Astrocyte of the spinal cord (primary cell): ENCODE measurements at places on chromosomes 1 and 21.

- DNase-seq: no peak
Measured at GRCh38 chr1:18794561-18794960, 64.9 kb downstream of the TAS1R2 start.

DNA sequence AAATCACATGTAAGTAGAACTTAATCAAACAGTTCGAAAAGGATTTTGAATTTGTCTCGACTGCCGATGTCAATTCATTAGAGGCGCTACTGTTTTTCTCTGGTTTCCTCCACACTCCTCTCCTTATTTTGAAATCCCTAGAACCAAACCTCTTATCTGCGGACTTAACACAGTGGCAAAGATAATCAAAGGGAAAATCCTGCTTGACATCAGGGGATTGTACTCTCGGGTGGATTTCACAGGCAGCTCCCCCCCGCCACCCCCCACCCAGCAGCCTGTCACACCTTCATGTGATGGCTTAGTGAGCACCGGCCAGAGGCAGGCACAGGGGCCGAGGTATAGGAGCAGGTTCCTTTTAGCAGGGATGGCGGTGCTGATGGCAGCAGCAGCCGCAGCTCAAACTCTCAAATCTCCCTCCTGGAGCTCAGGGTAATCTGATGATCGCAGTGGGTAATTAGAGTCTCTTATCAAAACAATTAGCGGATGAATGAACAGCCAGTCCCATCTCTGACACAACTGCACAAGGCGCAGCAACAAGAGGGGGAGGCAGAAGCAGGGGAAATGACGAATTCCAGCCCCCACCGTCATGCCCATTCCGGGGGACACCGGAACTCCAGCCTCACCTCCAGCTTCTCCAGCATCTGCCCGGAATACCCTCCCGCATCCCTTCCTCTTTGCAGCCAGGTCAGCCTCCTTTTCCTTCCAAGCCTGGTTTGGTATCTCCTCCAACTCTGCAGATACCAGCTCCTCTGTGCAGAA is 80.3 kb downstream of the SSBP3 start:
- no peak for DNase-seq

- DNase-seq: peak; percentile 91
Measured at GRCh38 chr1:40267767-40268187, 9.7 kb downstream of the ZMPSTE24 start.

GRCh38 chr1:32239790-32240139 is 7.3 kb upstream of the FAM167B start:
- no peak for DNase-seq

DNA sequence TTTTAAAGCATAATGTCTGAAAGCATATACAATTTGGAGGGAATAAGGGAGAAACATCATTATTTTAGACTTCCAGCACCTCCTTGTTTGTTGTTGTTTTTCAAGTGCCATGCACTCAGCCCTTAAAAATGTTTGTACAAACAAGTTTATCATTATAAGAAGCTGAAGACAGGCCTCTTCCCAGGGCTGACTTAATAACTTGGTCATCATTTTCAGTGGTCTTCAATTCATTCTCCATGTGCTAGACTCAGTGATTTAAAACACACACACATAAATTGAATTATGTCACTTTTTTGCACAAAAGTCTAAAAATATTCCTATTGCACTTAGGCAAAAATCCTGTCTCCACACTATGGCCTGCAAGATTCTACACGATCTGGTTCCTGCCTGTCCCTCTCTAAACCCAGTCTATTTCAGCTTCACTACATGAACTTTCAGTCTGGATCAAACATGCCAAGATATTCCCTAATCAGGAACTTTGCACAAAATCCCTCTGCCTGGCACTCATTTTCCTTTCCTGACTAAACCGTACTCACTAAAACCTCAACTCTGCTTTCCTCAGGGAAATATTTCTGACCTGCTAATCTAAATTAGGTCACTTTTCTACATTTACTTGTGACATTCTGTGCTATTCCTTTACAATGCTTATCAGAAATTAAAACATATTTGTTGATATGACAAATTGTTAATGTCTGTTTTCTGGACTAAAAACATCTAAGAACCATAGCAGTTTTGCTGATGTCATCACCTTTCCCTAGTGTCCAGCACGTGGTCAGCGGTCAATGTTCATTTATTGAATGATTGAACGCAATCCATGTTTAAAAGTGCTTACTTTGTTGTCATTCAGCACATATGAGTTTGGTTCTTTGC is 14.8 kb upstream of the GBP5 start:
- no peak for DNase-seq

DNA sequence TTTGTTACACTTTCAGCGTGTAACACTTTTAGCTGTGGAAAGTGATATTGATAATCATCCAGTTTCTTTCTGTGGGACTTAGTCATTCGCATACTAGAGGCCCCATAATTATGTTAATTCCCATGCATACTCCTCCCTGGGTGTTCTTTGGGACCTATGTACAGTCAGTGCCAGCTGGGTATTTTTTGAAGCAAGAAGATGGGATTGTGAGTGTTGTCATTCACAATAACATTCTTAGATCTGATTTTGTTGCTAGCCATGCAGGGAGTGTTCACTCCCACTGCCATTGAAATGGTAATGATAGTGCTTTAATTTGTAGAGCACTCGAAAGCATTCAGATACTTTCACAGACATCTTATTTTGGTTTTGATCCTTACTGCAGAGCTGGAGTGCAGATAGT is 11.6 kb downstream of the SARS1 start:
- no peak for DNase-seq

DNA sequence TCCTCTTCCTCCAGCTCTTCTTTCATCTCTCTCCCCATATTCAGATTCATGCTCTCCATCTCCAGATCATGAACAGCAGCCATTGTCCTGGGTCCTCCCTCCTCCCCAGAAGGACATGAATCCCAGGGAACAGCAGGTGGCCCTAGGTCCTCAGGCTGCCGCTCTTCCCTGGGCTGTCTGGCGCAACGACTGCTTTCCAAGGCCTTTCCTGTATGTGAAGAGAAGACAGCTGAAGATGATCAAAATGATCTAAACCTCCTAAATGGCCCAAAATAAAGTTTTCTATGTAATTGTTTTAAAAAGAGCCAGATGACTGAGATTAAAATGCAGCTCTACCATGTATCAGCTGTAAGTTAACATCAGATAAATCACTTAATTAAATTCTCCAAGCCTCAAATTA is 22.5 kb downstream of the RHBDL2 start:
- no peak for DNase-seq

- DNase-seq: no peak
Measured at GRCh38 chr1:113392541-113393128, 2.3 kb downstream of the MAGI3 start.

DNA sequence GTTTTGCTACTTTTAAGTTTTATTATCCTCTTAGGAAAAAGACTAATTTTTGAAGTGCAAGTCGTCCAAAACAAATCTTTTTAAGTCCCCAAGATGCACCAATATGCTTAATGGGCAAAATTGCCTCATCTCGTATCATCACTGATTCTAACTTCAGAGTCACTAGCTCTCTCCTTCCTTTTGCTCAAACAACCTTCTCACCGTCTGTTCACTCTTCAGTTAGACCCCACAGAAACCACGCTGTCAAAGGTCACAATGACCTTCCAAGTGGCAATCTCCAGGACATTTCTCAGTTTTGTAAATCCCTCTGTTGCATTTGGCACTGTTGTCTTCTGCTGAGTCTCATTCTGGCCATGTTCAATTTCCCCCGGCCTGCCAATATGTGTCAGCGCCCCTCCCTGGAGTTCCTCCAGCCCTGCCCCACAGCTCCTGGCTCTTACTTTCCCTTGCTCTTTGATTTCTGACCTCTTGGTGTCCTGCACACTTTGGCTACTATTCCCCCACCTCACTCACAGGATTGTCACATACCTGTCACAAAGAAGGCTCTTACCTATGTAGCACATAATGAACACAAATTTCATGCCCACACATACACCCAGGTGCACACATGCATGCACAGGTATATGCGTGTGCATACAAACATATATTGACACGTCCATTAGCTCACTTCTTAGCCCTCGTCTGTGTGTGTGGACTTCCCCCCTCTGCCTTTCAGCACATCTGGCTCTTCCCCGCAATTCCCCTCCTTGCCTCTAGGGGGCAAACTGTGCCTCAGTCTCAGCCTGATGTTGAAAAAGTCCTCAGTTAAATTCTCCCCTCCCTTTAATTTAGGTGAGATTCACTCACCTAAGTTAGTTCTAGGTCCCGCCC is 354.0 kb upstream of the DUSP10 start:
- no peak for DNase-seq

DNA sequence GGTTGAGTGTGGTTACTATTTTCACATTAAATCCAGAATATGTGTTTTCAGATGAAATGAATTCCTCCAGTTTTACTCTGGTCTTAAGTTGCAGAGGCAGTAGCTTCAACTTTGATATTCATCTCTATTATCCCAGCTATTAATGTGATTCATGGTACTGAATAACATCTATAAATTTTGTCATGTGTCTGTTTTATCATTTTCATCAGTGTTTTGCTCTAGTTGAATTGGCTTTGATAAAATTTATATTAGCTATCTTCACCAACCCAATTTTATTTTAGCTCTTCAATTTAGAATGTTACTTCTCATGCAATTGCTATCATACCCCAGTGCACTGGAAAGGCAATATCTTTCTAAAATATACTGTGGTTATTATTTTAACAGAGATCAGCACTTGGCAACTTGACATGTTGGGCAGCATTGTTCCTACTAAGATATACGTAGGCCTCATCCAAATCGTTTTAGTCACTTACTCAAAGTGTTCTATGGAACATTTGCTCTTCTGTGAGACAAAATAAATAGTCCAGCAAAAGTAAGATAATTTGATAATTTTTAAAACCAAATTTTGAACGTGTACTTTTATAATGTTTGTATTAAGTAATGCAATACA is 184.3 kb downstream of the NCAM2 start:
- no peak for DNase-seq

DNA sequence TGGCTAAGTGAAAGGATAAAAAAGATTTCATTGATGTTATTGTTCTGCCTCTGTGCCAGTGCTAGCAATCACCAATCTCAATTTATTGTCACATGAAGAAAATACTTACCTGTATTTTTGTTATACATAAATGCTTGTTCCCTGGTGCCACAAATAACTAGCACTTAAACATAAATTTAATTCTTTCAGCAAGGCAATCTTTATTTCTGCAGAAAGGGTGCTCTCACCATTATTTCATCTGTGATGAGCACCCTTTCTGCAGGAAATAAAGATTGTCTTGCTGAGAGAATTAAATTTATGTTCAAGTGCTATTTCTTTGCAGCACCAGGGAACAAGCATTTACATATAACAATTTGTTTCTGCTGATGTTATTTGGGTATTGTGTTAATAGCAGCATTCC is 87.2 kb downstream of the DIRAS3 start:
- DNase-seq: no peak

- DNase-seq: no peak
Measured at GRCh38 chr1:170356585-170356984, 175.4 kb upstream of the GORAB start.

DNA sequence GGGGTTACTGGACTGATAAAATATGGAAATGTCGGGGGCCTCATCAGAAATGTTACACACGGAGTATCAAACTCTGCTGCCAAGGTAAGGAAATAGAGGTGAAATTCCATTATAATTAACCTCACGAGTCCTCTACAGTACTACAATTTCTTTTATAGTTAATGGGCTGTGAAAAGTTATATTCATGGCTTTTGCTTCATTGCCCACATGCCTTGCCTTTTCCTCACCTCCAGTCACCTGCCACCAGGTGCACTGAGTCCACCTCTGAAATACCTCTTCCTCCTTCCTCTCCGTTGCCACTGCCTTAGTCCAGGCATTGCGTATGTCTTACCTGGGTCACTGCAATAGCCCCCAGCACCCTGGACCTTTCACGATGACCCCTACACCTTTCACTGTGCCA is 186.9 kb downstream of the VPS13D start:
- no peak for DNase-seq

- no peak for DNase-seq
Measured at GRCh38 chr1:230641900-230642262, 400 bp upstream of the COG2 start.

DNA sequence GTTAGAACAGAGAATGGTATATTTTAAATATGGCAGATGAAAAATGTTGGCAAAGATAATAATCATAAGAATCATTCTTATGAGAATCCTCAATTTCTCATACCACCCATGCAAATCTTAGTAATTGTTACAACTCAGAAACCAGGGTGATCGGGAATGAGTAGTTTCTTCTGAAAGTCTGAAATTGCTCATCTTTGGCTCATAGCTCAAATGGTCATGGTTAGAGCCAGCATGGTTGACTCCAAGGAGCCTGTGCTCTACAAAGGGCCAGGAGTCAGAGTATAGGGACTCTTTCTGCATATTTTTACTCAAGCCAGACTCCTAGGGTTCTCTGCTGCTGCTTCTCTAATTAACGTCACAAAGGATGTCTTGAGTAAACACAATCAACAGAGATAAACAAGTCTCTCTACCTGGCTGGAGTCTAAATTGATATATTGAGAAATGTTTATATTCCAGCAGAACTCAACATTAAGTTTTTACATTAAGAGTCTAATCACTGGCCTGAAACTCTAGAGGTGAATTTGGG is 1.9 kb upstream of the ETV3 start:
- no peak for DNase-seq

DNA sequence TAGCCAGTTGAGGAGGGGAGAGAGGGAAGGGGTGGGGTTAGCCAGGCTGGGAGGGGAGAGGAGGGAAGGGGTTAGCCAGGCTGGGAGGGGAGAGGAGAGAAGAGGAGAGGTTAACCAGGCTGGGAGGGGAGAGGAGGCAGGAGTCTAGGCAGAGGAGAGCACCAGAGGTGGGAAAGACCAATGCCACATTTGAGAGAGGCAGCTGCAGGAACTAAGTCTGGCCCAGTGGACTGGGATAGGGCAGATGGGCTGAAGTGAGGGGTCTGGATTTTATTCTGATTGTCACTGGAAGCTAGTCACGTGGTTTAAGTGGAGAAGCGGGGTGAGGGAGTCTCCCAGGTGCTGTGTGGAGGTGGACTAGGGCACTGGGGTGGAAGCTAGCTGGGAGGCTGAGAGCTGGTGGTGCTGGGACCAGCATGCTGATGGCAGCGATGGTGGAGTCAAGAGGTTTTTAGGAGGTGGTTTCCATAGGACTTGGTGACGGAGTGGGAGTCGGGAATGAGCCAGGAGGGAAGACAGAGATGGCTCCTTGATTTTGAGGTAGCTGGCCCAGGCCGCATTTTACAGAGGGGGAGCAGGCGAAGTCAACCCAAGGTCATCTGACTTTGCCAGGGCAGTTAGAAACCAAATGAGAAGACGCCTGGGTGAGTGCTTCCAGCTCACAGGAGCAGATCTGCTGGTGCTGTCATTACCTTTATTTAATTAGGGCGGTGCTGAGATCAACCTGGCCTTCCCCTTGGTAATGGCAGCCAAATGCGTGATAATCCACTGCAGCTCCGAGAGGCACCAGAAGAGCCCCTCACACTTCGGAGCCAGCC is 42.8 kb downstream of the DISP3 start:
- no peak for DNase-seq
